T follicular helper cell (primary cell): ENCODE measurements at places on chromosomes 7 and 10.

DNA sequence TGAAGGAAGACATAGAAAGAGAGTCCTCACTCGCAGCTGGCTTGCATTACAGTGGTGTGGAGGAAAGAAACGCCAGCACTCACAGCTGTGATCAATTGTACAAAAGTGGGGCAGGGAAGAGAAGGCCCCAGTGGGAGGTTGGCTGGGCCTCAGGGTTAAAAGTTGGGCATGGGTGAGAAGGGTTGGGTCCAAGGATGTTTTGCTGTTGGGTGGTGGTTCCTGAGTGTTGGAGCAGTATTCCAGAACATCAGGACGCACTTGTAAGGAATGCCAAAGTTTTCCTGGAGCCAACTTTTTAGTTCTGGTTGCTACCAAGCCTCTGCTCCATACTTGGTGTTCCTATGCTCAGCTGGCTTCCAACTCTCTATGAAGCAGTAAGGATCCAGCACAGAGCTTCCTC lies 55.4 kb upstream of the MKRN1 start:
- DNase-seq: no peak

- no peak for DNase-seq
These were observed 48.5 kb upstream of the LAMB1 start for GRCh38 chr7:108051454-108051853.

DNA sequence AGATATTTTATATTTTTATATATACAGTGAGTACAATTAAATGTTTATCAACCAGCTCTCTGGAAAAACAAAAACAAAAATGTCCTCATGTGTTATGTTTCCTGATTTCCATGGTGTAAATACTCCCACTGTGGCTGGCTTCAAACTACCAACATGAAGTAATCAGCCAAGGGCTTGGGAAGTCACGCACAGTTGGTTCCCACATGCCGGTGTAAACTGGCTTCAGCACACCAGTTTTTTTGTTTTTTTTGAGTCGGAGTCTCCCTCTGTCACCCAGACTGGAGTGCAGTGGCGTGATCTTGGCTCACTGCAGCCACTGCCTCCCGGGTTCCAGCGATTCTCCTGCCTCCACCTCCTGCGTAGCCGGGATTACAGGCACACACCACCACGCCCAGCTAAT lies 11.8 kb downstream of the OSBPL3 start:
- no peak for DNase-seq

DNA sequence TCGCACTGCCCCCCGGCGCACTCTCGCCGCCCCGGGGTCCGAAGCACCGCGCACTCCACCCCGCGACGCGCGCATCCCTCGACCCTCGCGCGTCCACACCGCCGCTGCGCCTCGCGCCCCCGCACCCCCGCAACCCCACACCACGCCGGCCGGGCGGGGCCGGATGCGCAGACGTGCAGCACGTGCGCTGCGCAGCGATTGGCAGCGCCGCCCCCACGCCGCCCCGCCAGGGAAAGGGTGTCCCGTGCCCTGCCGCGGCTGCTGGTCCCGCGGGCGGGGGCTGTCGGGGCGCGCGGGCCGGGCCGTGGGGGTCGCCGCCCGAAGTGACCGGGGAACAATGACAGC lies 53.7 kb upstream of the KDM7A start:
- DNase-seq: peak; percentile 66

DNA sequence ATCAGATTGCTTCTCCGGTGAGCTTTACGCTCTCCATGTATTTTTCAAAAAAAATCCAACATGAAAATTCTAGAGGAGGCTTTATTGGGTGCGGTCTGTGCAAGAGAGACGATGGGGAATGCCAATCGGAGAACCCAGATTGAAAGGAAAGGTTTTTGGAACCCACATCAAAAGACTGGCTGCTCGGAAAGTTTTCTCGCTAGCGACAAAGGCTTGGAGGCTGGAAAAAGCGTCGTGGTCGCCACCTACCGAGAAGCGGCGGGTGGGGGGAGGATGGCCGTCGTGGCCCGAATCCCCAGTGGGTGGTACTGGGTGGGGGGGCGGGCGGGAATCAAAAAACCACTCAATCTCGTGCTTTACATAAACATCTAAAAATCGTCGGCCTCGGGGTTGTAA lies 1.1 kb upstream of the GTF2I start:
- DNase-seq: peak; percentile 41

DNA sequence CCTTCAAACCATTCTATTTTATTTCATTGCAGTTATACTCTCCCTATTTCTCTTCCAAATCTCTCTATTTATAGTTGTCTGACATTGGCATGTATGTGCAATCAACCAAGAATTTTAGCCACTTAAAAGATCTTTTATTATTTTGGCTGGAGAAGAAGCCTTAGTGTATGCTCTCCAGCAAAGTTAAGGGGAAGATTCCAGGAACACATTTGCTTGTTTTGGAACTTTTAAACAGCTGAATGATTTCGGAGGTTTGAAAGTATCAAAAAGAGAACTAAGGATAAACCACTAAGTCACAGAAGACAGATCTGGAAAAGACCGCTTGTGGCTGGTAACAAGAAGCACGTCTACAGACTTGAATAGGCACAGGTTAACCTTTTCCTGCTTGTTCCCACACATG lies 182.2 kb upstream of the FZD1 start:
- no peak for DNase-seq

DNA sequence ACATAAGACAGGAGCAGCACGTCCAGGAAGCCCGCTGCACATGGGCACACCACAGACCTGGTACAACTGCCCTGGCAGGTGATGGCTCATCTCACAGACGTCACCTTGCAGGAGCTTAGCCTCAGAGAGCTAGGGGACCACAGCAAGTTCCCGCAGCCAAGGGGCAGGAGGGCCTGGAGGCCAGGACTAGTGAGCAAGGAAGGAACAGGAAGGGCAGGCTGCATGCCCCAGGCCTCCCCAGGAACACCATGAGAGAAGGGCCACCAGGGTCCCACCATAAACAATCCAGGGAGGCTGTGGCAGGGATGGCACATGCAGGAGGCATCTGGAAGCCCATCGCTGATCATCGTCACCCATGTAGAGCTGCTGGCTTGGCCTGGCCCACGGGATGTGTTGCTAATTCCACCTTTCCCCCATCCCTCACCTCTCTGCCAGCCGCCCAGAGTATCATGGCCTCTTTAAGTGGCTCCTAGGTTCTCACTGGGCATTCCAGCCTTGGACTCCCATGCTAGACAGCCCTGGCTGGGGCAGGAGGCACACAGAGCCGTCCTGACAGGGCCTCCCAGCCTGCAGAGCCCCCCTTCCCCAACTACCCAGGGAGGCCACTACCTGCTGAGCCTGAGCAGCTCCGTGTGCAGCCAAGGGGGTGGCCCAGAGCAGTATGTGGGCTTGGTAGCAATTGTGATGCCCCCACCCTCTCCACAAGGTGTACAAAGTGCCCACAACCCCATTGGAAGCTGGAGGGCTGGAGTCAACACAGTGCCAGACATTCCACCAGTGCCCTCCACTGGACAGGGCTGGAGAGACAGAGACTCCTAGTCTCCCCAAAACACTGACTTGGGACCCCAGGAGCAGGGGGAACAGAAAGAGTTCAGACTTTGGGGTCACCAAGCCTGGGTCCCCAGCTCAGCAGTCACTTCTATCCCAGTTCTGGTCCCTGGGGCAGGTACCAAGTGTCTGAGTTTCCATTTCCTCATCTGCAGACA lies 35.5 kb downstream of the GRID1 start:
- no peak for DNase-seq

DNA sequence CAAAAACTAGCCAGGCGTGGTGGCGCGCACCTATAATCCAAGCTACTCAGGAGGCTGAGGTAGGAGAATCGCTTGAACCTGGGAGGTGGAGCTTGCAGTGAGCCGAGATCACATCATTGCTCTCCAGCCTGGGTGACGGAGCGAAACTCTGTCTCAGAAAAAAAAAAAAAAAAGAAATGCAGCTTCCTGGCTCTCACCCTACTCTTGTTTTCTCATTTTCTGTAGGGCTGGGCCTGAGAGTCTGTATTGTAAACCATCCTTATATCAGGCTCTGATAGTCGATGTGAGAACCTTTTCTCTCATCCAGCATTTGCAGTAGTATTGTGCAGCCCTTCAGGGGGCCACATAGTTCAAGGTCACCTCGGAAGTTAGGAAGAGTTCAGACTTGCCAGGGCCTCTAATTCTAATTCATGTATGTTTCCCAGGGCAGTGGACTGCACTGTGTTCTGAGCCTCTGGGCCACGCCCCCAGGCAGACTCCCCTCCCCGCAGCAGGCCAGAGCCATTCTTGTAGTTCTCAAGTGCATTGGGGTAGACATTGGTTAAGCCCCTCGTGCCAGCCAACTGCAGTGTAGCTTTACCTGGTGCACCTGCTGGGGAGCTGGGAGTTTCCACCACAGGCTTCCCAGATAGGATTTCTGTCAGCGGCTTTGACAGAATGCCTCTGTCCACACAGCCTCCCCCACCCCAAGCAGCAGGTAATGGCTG lies 38.3 kb upstream of the PDCD4 start:
- DNase-seq: no peak

GRCh38 chr7:51316666-51317581 lies at the start of gene COBL:
TSS of gene COBL (minus strand) at chr7:51316809. CDS start at chr7:51316633, 176 bp downstream.
- DNase-seq: no peak

DNA sequence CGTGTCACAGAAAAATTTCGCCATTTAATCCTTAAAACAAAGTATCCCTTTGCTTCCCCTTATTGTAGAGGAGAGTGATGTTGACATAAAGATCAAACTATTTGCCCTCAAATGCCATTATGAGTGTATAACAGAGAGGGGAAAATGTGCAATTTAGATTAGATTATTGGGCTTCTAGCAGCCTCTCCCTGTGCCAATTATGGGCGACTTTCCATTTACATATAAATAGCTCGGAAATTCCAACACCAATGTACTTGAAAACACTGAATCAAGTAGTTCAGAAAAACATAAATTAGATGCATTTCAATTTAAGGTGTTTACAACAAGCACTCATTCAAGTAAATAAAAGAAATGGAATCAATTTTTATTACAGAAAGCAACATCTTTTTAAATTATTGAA lies 64.6 kb upstream of the LRRN3 start:
- no peak for DNase-seq

GRCh38 chr7:142868986-142869415 lies 14.1 kb downstream of the EPHB6 start:
- no peak for DNase-seq

DNA sequence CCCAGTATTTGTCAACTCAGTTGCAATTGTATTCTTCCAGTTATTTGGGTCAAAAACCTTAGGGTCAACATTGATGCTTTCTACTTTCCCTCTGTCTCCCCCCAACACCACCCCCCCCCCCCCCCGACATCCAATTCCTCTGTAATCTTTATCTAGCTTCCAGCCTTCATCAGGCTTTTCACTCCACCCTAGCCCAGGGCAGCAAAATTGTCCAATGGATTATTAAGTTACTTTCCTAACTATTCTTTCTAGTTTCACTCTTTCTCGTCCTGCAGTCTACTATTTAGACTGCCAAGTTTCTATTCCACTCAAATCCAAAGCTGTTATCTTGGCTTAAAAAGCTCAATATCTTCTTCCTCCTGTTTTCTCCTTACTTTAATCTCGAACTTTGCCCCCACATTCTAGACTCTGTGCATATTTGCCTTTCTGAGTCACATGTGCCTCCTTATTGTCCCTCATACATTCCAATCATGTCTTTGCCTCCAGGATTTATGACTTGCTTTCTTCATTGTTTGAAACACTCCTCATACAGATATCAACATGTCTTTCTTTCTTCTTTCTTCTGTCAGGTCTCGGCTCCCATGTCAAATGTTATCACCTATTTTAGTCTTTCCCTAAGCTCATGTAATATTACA lies 196.6 kb upstream of the TMEM196 start:
- DNase-seq: no peak

DNA sequence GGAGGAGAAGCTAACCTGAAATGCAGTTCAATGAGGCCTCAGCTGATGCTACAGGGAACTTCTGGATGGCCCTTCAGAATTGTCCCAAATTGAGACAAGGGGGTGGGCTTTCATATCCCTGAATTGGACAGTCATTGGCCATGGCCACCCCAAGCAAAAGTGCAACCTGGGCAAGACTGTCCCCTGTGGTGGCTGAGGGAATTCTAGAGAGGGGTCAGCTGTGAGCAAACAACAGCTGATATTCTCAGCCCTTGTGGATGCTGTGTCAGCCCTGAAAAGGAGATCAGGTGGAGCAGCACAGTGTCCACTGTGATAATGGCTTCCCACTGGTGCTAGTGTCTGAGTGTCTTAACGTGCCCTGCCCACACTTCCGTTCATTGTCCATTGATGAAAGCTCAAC lies 76.6 kb downstream of the SLC16A9 start:
- DNase-seq: no peak

DNA sequence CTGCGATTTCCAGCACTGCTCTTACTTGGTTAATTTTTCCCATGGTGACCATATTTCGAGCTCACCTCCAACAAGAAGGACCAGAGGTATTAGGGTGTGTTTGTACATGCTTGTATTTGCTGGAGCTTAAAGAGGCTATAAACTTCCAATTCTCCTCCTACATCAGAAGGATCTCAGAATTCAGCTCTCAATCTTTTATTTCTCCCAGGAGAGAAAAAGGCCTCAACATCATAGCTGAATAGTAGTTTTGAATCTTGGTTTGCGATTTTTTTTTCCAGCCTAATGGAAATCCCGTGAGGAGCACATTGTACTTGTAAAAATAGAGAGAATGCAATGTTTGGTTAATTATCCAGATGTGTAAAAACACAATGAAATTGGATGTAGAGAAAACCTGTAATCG lies 69.7 kb downstream of the CPVL start:
- no peak for DNase-seq

GRCh38 chr7:82805527-82805960 lies 357.1 kb downstream of the PCLO start:
- DNase-seq: no peak

GRCh38 chr7:674454-675410 lies 51.8 kb upstream of the DNAAF5 start:
- no peak for DNase-seq

GRCh38 chr7:3673524-3673923 lies 372.5 kb downstream of the SDK1 start:
- peak; percentile 29 for DNase-seq

DNA sequence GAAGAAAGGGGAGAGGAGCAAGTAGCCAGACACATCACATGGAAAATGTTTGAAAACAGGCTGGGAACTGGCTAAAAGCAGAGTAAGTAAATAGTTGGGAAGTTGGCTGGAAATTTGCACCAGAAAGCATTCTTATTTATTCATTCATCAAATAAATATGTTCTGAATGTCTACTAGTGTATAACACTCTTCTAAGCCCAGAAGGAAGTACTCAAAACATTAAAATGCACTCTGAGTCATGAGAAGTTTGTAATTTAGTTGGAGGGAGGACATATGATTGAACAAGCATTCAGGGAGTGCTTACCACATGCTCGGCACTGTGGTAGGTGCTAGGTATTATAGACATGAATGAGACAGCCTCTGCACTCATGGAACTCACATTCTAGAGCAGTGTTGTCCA lies 37.0 kb upstream of the CNNM1 start:
- no peak for DNase-seq

DNA sequence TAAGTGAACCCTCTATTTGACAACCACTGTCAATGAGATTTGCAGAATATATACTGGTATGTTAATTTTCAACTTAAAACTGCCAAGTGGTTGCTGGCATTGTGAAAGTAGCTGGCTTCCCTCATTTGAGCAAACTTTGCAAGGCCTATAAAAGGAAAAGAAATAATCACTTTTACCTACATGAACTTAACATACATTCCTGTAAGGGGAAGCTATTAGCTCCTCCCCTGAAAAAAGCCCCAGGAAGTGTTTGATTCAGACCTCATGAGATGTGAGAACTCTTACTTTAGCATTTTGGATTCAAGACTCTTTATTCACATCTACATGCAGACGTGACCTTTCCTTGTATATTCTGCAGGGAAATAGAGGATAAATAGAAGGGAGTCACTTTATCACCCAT lies 175.6 kb downstream of the OTUD1 start:
- DNase-seq: no peak
